CD4-positive, alpha-beta T cell treated with Interleukin-15 for 4 hours (primary cell): ENCODE measurements at places on chromosomes 5 and 9.

DNA sequence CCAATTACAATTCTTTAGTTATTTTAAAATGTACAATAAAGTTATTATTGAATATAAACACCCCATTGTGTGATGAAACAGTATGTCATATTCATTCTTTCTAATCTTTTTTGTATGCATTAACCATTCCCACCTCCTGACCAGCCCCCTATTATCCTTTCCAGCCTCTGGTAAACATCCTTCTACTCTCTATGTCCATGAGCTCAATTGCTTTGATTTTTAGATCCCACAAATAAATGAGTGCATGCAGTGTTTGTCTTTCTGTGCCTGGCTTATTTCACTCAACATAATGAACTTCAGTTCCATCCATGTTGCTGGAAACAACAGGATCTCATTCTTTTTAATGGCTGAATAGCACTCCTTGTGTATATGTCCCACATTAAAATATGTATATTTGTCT, 1858.9 kb upstream of the C9orf72 start:
- DNase-seq = no peak

- DNase-seq = no peak
Observed at GRCh38 chr5:107977550-107978071, 306.9 kb upstream of the EFNA5 start.

DNA sequence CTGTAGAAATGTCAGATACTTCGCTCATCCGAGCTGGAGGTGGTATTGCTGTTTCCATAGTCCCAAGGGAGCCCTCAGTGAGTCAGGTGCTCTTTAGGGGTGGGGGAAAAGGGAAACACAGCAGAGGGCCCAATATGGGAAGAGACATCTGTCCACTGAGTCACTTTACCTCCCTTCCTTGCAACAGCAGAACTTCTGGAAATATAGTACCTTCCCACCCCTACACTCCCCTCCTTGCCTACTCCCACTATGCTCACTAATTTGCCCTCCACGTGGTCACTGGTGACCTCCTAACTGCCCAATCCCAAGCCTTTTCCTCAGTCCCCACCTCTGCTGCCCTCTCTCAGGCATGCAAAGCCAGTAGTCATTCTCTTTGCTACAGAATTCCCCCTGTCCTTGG, 1.9 kb downstream of the HK3 start:
- no peak for DNase-seq

GRCh38 chr9:22044583-22044982, 35.5 kb upstream of the CDKN2B start:
- no peak for DNase-seq

- DNase-seq = no peak
Observed at GRCh38 chr5:123180178-123180577, 91.1 kb downstream of the PRDM6 start.

- DNase-seq = no peak
Observed at GRCh38 chr5:6604946-6605345, 27.9 kb downstream of the NSUN2 start.

GRCh38 chr5:167867281-167867680, 424.2 kb upstream of the WWC1 start:
- DNase-seq = no peak

GRCh38 chr9:117153021-117153420, 261.8 kb downstream of the ASTN2 start:
- DNase-seq = no peak

- DNase-seq = no peak
Observed at GRCh38 chr5:62593331-62593730, 14.7 kb downstream of the LRRC70 start.

GRCh38 chr9:100074093-100074492, 24.7 kb downstream of the ERP44 start:
- no peak for DNase-seq

DNA sequence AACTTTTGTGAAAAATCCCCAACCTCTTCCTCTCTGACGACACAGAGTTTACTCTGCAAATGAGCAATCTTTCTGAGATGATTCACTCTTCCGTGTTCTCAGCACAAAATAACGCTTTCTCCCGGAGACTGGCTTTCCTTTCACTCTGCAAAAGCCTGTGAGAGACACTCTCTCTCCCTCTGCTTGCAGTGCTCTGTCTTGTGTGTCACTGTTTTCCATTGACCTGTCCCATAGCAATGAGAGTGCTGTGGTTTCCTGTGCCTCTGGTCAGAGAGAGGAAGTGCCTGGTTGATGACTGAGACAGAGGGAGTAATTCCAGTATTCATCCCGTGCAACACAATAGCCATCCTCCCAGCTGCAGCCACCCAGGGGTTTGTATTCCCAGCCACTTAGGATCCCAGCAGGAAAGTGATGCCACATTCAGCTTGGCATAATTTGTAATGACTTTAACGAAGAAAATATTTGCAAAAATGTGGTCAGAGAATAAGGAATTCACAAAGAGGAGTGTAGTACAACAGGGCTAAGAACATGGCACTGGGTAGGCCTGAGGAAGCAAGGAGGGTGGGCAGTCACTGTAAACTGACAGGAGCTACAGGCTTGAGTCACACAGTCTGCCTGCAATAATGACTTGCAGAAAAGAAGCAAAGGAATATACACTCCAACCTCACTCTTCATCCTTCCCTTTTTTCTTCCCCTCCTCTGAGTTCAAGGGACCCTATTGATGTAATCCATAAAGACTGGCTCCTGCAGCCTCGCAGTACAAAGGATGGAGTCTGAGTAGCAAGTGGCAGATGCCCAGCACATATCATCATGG, 463.5 kb upstream of the RGMB start:
- no peak for DNase-seq

GRCh38 chr9:37575511-37575914, 667 bp downstream of the FBXO10 start:
- no peak for DNase-seq

- DNase-seq = no peak
Observed at GRCh38 chr9:114061830-114062474, 16.1 kb downstream of the AMBP start.

DNA sequence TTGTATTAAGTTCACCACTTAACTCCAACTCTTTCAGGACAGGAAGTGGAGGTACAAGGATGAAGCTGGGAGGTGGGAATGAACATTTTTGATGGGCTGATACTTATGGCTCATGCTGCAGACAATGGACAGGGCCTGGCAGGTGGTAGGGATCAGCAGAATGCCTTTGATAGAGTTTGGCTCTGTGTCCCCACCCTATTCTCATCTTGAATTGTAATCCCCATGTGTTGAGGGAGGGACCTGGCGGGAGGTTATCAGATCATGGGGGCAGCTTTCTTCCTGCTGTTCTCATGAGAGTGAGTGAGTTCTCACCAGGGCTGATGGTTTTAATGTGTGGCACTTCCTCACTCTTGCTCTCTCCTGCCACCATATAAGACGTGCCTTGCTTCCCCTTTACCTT, 87.3 kb upstream of the PRLR start:
- no peak for DNase-seq

DNA sequence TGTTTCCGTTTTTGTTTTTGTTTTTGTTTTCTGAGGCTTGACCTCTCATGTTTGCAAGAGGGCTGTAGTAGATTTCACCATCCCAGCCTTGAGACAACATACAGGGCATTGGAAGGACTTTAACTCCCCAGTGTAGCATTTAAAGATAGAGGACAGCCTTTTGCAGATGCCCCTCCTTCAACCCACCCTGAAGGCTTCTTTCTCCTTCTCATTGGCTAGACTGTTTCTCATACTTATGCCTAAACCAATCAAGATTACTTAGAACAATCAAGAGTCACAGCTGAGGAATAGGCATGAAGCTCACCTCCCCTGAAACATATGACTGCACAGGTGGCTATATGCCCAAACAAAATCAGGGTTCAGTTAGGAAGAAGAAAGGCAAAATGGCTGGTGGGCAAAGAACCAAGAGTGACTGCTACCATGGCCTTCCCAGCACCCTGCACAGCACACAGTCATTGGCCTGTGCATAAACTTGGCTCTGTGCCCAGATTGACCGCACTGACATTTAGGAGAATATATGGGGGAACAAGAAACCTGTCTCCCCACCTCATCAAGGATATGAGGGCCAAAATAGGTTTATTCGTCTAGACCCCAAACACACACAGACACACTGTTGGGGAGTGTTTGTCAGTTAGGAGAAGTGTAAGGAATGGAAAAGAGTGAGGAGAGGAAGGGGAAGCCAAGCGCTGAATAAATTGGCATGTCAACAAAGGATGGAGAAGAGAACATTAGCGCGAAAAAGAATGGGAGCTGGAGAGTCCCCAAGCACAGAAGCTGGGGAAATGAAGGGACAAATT, 137.3 kb upstream of the RANBP3L start:
- DNase-seq = no peak

- no peak for DNase-seq
Observed at GRCh38 chr9:76257311-76257710, 136.9 kb downstream of the RFK start.

- DNase-seq = no peak
Observed at GRCh38 chr5:148850836-148851235, 24.4 kb downstream of the ADRB2 start.

GRCh38 chr5:10745133-10745532, 15.9 kb downstream of the DAP start:
- DNase-seq = no peak

- DNase-seq = no peak
Observed at GRCh38 chr9:131320031-131320685, 30.6 kb downstream of the PLPP7 start.

DNA sequence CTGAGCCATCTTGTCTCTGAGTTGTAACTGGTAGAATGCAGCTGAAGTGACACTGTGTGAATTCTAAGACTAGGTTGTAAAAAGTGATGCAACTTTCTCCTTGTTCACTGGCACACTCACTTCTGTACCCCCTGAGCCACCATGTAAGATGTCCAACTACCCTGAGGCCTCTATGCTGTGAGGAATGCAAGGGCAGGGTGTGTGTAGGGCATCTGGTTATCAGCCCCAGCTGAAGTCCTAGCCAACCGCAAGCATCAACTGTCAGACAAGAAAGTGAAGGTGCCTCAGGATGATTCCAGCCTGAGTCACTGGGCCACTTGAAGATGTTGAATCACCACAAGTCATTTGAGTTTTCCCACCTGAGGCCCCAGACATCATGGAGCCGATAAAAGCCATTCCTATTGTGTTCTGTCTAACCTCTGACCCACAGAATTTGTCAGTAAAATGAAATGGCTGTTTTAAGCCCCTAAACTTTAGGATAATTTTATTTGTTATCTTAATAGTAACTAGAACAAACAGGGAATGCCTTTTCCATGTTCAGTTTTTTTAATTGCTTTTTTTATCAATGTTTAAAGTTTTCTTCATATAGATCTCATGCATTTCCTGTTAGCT, 18.7 kb upstream of the RHOBTB3 start:
- DNase-seq = no peak

DNA sequence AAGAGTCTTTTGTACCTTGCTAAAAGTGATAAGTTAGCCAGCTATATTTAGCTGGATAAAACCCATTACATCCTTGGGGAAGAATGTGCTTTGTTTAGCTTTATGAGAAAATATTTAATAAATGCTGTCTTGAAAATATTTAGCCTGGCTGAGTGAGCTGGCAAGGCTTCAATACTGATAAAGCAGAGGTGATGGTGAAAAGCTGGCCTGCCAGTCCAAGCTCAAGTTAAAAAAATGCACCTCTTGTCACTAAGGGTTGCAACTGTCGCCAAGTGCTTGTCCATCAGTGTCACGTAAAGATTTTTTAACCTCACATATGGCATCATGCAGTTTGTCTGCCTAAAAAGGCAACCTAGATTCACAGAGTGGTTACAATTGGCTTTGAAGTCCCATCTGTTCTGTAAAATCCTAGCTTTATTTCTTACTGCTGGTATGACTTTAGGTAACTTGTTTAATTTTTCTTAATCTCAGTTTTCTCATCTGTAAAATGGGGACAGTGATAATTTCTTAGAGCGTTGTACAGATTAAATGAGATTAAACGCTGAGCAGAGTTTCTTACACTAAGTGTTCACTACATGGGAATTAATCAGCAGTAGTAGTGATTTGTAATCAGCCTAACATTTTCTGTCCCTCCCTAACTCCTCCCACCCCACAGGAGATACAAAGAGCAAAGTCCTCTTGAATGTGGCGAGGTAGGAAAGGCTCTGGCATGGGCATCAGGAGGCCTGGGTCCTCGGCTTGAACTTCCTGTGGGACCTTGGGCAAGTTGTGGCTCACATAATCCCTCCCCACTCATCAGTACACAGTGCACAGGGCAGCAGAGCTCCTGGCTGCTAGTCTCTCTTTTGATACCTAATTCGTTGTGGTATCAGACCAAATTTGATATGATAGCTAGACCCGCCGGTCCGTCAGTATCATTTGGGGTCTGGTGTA, 48.7 kb downstream of the PIK3R1 start:
- DNase-seq = no peak

GRCh38 chr5:65255294-65255693, 226.4 kb downstream of the ADAMTS6 start:
- DNase-seq = no peak

GRCh38 chr5:177967221-177967887, 28.7 kb downstream of the PROP1 start:
- DNase-seq = no peak

DNA sequence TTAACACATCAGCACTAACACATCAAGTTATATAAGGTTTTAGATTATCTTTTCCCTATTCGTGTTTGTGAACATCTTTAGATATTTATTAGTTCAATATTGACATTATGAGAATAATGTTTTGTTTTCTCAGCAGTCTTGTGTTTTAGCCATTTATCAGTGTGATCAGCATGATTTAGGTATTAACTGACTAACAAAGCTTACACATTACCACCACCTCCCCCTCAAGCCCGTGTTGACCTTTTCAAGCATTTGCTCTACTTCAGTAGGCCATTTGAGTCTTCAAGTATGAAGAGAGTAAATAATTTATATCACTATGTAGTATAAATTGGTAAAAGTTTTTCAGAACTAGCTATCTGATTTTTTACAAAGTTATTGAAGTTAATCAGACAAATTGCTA, 6.9 kb downstream of the PBX3 start:
- DNase-seq = no peak

DNA sequence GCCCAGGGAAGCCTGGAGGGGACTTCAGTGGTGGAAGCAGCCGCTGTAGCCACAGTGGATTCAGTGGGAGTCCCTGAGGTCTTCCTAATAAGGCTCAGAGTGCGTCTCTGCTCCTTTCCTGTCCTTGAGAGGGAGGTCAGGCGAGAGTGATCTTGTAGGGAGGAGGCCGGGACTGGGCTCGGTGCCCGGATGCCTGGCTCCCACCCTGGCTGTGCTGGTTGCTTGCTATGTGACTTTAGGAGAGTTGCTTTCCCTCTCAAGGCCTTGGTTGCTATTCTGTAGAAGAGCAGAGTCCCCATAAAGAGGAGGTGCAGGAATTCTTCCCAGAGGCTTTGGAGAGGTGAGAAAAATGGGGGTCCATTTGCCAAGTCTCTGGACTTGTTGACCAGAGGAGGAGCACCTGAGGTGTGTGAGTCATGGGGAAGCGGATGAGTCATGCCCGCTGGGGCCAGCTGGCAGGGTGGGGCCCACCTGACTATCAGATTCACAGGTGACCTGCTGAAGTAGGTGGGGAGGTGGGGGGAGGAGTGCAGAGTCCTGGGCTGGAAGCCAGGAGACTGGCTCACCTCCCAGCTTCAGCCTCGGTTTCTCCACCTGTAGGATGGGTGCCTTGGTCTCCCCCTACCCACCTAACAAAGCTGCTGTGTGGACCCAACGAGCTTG, 13.8 kb downstream of the GSN start:
- DNase-seq = no peak

GRCh38 chr9:37562826-37563225, 13.4 kb downstream of the FBXO10 start:
- no peak for DNase-seq
